AG08395 (cell line): ENCODE measurements at places on chromosomes 7 and 10.
A peak's percentile ranks its signal among the peaks of the same experiment; 100 is the strongest.

DNA sequence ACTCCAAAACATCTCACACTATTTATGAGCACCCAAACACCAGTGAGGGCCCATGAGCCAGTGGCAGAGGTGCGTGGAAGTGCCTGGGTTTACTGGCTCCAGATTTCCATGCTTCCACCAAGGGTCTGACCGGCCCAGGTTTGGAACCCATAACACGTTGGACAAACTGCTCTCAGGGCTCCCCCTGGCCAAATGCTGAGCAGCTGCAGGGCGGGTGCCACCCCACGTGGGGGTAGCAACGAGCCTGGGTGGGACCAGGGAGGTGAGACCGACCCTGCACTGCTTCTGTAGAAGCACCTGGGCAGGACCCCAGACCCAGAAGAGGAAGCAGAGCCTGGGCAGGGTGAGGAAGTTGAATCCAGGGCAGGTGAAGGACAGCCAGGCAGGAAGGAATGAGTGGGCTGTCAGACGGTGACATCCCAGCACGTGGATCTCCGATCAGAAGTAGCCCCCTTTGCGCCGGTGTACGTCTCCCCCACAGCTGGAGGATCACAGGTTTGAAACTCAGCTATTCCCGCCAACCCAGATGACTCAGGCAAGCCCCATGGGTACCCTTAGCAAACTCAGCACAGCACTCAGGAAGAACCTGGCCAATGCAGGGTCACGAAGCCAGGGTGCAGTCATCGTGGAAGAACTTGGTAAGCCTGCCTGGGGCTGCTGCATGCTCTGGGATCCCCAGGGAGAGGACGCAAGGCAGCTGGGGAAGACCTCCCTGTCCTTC, 100.4 kb upstream of the DDC start:
- DNase-seq = no peak

GRCh38 chr7:99209781-99210180, 1.9 kb upstream of the KPNA7 start:
- DNase-seq = no peak

- DNase-seq = no peak
These were observed 123.1 kb downstream of the CRPPA start for GRCh38 chr7:16298221-16298620.

GRCh38 chr10:990808-991207, 2.6 kb downstream of the GTPBP4 start:
- no peak for DNase-seq

- no peak for DNase-seq
These were observed 57.7 kb downstream of the ATAD1 start for GRCh38 chr10:87760195-87760905.

DNA sequence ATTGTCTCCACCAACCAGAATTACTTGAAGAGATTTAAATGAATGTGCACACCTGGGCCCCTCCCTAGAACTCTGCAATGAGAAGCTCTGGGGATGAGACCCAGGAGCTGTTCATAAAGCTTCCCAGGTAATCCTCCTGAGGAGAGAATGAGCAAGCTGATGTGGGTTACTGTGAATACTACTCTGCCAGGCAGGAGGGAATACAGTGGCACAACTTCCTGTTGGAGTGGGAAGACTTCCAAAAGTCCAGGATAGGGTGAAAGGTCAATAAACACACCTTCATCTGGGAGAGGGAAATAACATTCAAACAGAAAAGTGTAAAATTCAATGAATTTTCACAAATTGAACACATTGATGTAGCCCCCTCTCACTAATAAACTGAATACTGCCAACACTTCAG, 351.4 kb downstream of the ABCA13 start:
- no peak for DNase-seq

GRCh38 chr7:24896031-24896501, 83.9 kb downstream of the OSBPL3 start:
- DNase-seq = no peak

GRCh38 chr10:28761084-28761846, 83.9 kb downstream of the BAMBI start:
- DNase-seq = no peak

- no peak for DNase-seq
These were observed 230.9 kb downstream of the DNAJB6 start for GRCh38 chr7:157567666-157568065.

- no peak for DNase-seq
These were observed 15.1 kb upstream of the ZMIZ1 start for GRCh38 chr10:79053481-79054202.

DNA sequence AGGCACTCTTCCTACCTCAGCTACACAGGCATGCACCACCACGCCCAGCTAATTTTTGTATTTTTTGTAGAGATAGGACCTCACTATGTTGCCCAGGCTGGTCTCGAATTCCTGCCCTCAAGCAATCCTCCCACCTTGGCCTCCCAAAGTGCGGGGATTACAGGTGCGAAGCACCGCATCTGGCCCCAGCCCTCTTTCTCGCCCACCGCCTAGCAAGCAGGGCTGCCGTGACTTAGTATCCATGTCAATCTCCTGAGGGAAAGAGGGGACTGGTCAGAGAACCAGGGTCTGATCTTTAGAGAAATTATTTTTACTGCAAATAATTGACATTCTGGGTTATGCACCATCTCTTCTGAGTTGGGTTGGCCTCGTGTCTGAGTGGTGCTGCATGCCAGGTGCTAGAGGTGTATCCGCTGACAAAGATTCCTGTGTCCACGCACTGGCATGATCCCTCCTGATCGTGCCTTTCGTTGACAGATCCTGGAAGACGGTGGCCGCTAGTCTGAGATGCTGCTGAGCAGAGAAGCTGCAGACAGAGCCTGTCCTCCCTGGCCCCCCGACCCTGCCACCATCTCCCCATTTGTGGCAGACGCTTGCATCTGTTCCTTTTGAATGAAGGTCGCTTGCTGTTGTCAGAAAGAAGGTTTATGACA, 22.7 kb downstream of the WIPI2 start:
- no peak for DNase-seq

- DNase-seq = peak; percentile 84
These were observed at the start of gene MYOF for GRCh38 chr10:93482145-93482834. Gene MYOF, minus strand, starts transcription at chr10:93482334. Its CDS starts 140 bp downstream, at chr10:93482194.

DNA sequence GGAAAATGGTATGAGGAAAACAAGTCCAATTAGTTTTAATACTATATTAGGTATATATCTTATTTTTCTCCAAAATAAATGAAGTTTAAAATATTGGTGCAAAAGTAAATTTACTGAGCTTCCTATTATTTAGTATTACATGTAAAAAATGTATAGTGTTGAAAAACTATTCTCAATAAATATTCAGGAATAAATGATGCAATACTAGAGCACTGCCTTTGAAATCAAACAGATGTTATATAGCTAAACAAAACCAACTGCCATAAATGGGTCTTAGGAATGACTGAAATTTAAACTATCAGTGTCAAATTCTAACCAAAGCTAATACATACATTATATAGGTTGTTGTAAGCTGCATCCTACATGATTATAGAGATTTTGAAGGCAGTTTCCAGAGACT, 1434.0 kb upstream of the LRRTM3 start:
- DNase-seq = no peak

DNA sequence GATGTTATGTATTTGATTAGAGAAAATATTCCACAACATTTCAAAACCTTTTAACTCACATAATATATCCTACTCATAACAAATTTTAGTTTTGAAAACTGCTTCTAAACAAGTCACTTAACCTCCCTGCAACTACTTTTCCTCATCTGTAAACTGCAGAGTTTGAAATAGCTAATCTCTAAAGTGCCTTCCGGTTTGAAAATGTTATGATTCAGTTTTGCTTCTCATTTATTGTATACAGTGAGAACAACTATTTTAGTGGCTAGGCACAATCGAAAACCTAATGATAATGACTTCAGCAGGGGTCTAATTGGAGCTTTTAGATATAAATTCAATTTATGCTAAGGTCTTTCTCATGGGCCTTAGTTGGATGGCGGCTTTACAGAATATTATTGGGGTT, 30.7 kb upstream of the TEX47 start:
- no peak for DNase-seq

DNA sequence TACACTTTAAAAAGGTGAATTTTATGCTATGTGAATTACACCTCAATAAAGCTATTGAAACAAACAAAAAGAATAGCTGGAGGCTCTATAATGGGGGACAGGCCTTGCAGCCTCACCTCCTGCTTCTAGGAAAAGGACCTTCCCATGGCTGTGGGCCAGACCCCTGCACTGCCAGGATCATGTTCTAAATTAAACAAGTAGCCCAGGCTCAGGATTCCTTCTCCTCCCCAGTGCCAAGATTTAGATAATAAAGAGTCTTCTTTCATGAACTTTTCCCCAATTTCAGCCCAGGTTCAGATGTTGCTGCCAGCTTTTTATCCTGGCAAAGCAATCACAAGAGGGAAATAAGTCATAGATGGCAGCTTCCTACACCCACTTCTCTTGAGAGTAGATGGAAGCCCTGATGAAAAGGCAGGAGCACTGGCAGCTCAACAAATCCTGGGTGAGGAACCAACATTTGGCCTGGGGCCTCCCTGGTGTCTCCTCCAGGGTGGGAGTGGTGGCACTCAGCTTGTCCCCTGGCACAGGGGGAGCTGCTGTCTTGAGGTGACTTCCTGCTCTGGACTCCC, 22.2 kb upstream of the CAMK2B start:
- no peak for DNase-seq

DNA sequence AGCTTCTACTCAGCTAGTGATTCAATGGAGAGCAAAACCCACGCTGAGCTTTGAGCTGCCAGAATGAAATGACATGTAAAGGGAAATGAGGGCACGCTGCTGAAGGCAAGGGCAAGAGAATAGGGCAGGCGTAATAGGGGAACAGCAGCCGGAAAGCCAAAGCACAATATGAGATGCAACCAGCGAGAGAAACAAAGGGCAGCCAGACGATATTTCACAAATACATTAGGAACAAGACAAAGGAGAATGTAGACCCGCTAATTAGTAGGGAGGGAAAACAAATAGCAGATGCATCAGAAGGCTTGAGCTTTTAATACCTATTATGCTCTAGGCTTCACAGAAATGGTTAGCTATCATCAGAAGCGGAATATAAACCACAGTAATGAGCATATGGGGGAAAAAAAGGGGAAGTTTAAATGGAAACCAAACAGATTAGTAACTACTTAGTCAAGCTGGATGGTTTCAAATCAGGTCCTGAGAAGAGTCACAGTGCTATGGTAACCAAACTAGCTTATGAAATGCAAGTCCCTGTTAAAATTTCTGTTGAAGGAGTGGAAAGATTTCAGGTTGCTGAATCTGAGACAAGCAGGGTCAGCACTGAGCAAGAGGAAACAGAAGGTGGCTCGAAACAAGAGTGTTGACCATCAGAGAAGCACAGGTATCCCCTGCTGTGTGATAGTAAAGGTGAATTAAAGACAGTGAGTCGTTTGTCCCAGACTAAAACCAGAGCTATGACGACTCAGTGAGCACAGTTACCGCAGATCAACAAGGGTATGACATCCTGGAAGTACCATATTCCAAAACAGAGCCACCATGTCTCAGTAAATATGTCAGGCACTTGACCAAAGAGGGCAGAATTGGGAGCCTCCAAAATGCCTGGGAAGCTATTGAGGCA, 496.9 kb upstream of the CELF2 start:
- DNase-seq = no peak

- no peak for DNase-seq
These were observed 51.6 kb downstream of the HIBADH start for GRCh38 chr7:27611059-27611458.

DNA sequence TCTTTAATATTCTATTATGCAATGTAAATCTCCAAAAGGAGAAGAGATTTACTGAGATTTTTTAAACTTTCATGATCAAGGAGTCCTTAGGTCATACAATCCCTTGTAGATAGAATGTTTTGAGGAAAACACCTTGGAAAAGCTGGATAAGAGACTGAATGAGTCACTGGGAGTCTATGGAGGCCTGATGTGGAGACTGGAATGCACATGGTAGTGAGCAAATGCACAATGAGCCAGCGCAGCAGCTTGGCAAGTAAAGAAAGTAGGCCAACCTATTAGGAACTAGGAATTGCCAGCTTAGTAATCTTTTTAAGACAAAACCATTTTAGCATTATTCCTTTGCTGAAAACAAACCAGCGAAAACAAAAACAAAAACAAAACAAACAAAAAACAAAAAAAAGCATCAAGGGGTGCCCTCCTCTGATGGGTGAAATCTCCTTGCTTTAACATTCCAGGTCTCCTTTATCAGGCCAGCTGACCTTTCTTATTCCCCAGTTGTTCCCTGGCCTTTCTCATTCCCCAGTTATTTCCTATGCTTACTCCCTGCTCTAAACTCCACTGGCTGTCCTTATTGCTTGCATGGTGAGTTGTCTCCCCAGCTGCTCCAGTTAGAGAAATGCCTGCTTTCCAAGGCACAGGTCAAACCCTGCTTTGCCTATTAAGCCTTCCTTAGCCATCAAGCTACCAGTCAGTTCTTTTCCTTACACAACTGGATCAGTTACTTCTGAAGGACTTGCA, 135.8 kb downstream of the PLCE1 start:
- peak; percentile 74 for DNase-seq

DNA sequence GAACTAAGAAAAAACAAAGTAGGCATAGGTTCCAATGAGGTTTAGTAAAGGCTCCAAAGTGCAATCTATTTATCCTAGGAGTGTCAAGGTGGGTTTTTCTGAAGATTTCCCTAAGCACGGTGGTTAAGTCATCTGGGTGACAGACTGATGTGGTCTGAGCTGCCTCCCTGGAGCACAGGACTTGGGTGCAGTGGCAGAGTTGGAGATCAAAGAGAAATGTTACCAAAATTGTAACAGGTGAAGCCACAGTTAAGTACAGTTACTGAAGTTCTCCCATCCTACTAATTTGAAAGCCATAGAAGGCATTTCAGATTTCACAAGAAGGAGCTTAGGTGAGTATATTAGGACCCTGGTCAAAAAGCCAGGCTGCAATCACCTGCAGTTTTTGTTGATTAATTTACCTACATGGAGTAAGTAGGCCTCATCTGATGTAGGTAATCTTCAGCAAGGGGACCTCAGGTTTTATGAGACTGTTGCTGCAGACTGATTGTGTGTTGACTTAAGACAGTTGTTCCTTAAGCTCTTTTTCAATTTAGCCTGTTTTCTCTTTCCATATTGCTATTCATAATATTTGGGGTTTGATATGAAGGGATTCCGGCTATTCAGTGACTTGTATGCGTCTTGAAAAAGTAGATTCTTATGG, 3.0 kb downstream of the DLX6 start:
- no peak for DNase-seq

- no peak for DNase-seq
These were observed 36.9 kb upstream of the AUTS2 start for GRCh38 chr7:69561266-69561960.

- DNase-seq = no peak
These were observed 18.8 kb downstream of the NEBL start for GRCh38 chr10:20877986-20878983.

GRCh38 chr7:74074770-74075169, 8.8 kb upstream of the LIMK1 start:
- no peak for DNase-seq

GRCh38 chr10:71727105-71727737, 7.6 kb upstream of the C10orf105 start:
- no peak for DNase-seq

DNA sequence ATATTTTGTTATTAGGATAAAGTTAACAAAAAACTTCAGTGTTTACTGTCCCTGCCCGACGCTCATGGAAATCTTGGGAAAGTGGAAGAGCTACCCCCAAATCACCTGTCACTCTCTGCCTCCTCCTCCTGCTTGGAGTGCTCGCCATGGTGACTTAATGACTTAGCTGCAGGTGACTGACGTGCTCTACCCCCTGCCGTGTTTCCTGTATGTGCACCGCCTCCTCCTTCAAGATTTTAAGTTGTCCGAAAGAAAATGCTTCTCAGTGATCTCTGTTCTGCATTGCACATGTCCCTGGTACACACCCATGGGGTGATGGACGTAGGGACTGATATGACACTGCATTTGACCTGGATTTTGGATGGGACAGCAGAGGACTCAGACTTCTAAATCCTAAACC, 338.8 kb upstream of the SHH start:
- DNase-seq = no peak
